ENCODE measurements at places on chromosomes 1 and 21. TPM values are rescaled to one million over a fixed set of nuclear protein-coding genes. Genes with fewer than 3 reads are reported as not detected.
A peak's percentile ranks its signal among the peaks of the same experiment; 100 is the strongest.

DNA sequence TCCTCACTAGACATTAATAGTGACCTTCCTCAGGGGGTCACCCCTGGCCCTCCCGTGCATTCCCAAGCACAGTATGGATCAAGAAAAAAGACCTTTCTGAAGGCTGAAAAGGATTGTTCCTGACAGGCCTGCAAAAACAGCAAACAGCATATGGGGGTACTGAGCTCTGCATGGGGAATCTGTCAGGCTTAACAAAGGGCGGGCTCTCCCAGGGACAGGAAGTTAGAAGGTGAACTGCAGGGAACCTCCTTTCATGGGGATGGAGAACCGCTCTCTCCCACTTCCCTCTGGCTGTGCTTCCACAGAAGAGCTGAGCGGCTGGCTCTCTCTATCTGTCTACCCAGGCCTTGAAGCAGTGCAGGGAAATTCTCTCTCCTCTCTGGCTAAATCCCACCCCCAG, 91.7 kb downstream of the DTL start:
- DNase-seq: no peak

- no peak for DNase-seq
These were observed 12.6 kb upstream of the S100B start for GRCh38 chr21:46617267-46618051.

- DNase-seq: no peak
These were observed 23.0 kb downstream of the CHD5 start for GRCh38 chr1:6157132-6157527.

DNA sequence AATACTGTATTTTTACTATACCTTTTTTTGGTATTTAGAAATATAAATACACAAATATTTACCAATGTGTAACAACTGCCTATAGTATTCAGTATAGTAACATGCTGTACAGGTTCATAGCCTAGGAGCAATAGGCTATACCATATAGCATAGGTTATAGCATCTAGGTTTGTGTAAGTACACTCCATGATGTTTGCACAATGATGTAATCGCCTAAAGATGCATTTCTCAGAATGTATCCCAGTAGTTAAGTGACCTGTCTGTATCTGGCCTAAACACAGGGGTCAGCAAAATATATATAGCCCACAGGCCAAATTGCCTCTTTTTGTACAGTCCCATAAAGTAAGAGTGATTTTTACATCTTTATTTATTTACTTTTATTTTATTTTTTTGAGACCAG, 24.2 kb downstream of the ZBTB8OS start:
- DNase-seq: no peak

GRCh38 chr1:76238094-76238628, 163.6 kb downstream of the ST6GALNAC3 start:
- DNase-seq: no peak

DNA sequence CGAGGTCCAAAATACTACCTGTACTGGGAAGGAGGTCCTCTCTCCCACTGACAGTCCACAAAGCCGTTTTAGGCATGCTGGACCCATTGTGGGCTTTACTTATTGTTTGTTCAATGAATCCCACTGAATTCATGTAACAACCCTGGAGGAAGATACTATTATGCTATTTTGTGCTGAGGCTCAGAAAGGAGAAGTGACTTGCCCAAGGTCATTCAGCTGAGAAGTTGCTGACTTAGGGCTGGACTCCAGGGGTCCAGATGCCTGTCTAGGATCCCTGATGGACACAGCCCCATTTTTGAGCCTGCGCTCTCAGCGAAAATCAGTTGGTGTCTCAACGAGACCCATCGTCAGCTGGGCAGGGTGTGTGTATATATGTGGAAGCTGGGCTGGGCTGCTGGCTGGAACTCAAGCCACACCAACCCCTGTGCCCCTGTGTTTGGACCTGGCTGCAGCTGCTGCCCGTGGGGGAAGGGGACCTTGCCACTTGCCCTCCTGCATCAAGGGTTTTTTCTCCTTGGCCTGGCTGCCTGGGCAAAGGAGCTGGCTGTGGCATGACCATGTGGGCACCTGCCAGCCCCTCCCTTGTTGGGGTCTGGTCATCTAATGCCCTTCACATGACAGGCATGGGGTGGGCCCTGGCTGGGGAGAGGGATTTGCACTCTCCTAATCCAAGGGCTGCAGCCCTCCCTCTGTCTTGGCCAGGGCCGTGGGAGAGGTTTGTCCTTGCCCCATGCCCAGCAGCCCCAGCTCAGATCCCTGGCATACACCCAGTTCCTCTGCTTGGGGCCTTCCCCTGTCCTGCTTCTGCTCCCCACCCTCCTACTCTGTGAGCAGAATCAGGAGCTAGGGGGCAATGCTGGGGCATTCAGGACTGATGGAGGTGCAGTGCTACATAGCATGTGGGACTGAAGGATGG, 15.0 kb downstream of the KCNQ4 start:
- no peak for DNase-seq

GRCh38 chr1:36377791-36378492, 7.8 kb downstream of the STK40 start:
- DNase-seq: no peak

- no peak for DNase-seq
These were observed 35.4 kb downstream of the CENPF start for GRCh38 chr1:214638459-214638807.

- no peak for DNase-seq
These were observed 81.0 kb downstream of the RPS6KC1 start for GRCh38 chr1:213131851-213132655.

DNA sequence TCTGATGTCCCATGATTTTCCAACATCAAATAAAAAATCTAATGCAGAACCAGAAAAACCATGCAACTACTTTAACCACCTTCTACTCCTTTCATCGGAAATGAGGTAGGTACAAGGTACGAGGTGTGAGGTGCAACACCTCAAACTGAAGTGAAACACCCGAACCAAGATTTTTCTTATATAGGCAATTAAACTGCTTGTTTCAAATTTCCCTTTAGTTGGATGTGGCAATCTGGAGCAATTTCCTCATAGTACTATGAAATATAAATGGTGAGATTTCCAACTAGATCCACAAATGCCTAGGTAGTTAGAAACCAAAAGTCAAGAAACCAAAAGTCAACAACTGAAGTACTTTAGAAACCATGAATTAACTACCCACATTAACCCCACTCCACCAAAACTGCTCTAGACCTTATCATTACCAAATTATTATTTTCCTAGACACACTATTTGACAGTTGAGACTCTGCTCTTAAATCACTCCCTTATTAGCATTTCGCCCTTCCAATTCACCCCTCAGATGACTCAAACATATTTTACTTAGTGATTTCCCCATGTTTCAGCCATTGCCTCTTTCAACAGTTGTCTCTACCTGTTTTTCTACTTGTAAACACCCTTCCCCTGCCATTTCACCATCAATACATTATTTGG, 37.8 kb downstream of the FUBP1 start:
- DNase-seq: no peak

DNA sequence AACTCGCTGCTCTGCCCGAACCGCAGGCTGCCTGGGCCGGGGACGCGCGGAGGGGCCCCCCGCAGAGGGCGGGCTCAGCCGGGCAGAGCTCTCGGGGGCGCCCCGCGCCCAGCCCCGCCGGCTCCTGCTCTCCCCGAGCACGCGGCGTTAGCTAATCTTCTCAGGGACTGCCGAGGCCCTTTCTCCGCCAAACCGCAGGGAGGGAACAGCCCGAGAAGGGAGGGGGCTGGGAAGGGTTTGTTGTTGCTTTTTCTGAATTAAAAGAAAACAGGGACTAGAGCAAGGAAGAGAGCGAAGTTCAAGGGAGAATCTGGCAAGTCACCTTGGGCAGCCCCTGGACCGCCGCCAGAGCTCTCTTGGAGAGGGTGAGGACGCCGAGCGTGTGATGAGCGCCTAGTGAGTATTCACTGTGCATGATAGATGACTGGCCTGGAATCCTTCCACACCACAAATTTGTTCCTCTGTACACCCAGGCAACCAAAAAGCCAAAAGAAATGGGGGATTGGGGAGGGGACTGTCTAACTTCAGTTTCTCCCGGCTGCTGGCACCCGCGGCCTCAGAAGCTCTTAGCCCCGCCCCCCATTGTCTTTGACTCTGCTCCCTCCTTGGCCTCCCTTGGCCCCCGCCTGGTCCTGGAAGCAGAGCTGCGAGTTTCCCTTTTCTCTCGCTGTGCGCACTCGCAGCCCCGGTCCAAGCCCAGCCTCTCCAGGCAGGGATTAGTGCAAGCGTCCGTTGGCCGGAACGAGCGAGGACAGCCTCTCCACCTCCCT, 19.7 kb upstream of the LMX1A start:
- DNase-seq: peak; percentile 80

DNA sequence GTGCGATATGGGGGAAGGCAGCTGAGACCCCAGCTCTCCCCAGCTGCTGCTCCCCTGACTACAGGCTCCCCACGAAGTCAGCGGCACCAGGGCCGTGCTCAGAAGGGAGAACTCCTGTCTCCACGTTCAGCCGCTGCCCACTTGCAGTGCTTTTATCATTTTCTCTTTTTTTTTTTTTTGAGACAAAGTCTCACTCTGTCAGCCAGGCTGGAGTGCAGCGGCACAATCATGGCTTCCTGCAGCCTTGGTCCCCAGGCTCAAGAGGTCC, 933 bp upstream of the FTCD start:
- DNase-seq: no peak

DNA sequence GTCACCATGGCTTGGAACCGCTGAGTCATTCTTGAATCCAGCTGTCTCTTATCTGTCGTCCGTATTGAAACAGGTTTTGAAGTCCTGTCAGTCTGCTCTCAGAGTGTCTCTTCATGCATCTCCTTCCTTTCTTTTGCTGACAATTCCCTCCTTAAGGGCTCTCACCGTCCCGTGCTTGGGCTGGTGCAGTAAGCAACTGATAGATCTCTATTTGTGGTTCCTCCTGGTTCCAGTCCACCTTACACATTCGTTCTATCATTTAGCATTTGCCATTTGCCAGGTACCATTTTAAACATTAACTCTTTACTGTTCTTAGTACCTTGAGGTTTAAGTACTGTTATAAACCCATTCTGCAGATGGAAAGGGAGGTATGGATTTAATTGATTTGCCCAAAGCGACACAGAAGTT, 88.9 kb downstream of the DYRK1A start:
- DNase-seq: no peak

GRCh38 chr1:2290595-2291510, 62.7 kb downstream of the SKI start:
- DNase-seq: no peak

- DNase-seq: peak; percentile 61
These were observed 773 bp upstream of the DDX59 start for GRCh38 chr1:200670242-200671118.

PAQR6 gene
- total RNA-seq: 4.4 TPM

DNALI1 gene
- 11.5 TPM for total RNA-seq

GPR25 gene
- total RNA-seq: not detected

S100A4 gene
- total RNA-seq: 120 TPM

DMRTA2 gene
- not detected for total RNA-seq

CSDE1 gene
- 612 TPM for total RNA-seq

OR2G6 gene
- not detected for total RNA-seq

WNT2B gene
- 5.6 TPM for total RNA-seq

PLEKHO1 gene
- total RNA-seq: 28.9 TPM

ARPC5 gene
- total RNA-seq: 77.7 TPM

BMP8B gene
- 3.7 TPM for total RNA-seq

Measured in ureter (tissue), 1 donor.